Posterior vena cava (tissue), 2 donors: ENCODE measurements at places on chromosomes 13 and 19.

- no peak for DNase-seq
These were observed 47.7 kb upstream of the UQCRFS1 start for GRCh38 chr19:29260477-29261317.

DNA sequence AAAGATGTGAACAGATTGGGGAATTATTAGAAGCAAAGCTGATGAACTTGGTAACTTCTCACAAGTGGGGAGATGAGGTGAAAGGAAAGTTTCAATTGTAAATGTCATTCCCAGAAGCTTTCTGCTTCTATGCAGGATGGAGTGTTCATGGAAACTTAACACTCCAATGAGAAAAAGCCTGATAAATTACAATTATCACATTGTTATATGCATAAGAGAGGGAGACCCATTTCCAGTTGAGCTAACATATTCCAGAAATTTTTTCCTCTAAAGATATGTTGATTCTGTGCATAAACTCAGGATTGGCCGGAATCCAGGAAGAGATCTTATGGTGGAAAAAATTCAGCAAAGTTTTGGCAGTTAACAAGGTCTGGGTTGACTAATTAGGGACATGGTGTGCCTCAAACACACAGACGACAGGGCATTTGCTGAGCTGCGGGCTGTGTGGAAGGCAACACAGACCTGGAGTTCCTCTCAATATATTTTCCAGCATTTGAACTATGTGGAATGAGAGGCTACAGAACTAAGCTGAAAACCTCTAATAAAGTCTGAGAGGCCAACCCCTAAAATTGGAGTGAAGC lies 64.9 kb upstream of the FGF14 start:
- DNase-seq = no peak

- peak; percentile 37 for DNase-seq
These were observed 43.9 kb downstream of the ZNF331 start for GRCh38 chr19:53581871-53582279.

DNA sequence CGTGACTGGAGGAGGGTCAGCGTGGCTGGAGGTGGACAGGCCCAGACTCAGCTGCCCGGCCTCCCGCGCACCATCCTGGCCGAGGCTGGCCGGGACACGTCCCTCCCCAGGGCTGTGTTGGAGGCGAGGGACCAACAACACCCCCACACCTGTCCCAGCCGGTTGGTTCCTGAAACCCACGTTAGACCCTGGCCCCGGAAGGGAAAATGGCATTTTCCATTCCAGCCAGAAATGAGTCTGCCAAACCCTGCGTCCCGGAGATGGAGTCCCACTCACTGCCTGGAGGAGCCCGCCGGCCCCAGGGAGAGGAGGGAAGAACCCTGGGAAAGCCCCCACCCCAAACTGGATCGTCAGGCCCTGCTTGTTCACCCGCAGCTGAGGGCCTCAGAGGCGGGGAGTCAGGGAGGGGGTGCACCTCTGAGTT lies 4.8 kb upstream of the WDR18 start:
- no peak for DNase-seq
